Suppressor macrophage treated with lipopolysaccharide for 4 hours (primary cell): ENCODE measurements at places on chromosomes 2 and 18.
A peak's percentile ranks its signal among the peaks of the same experiment; 100 is the strongest.

GRCh38 chr2:219131327-219131726 lies 29.3 kb downstream of the NHEJ1 start:
- DNase-seq, result no peak

DNA sequence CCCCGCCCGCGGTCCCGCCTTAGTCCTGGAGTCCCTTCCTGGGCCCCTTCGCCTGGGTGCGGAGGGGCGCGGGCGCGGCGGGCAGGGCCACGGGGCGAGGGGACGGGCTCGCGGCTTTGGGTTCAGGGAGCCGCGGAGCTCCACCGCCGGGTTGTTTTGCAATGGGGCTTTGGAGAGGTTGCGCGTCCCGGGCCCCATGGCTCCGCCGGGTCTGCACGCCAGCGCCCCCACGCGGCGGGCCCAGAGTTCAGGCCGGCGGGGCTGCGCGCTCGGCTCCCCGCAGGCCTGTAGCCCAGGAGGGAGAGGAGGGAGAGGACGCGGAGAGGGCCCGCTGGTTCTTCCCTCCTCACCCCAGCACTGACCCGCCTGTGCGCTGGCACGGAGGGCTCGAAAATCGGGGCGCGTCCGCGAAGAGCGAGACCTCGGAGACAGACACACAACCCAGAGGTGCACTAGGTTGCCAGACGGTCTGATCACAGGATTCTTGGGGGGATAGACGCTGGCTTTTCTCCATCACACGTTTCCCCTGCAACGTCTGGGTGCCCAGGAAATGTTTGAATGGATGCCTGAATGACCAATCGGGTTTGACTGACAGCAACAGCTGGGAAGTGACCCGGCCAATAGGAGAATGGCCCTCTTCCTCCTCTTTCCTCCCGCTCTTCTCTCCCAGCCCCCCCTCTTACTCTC lies 4.9 kb upstream of the SIX2 start:
- peak; percentile 50 for DNase-seq

DNA sequence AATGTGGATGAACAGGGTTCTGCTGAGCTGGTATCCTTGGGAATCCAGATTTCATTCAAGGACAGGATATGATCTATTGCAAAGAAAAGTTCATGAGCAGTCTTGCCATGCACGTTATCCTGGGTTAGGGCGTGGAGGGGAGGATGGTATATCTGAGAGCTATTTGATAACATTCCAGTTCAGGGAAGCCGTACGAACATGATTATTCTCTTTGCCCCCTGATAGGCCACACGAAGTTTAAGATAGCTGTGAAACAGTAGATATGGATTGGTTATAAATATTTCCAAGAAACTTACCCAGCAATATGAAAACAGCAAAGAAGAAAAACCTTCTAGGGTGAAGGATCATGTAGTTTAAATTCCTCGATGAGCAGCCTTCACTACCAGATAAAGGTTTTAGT lies 171.9 kb downstream of the LTBP1 start:
- no peak for DNase-seq

DNA sequence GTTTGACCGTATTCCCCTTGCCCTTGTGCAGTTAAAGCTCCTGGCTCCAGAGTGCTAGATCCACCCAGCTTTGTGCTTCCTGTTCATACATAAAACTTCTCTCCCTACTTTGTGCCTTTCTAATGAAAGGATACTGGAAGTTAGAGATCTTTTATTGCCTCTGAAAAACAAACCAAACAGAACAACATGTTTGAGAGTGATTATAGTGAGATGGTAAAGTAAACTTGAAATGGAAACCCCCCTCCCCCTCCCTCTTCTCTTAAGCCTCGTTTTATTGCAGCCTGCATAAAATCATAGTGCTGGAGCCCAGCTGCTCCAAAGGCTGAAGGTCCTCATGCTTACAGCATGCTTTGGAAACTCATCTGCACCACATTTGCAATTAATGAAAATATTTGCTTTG lies 125.1 kb downstream of the TANC1 start:
- no peak for DNase-seq

GRCh38 chr18:10588975-10589374 lies 63.1 kb downstream of the NAPG start:
- DNase-seq, result no peak

DNA sequence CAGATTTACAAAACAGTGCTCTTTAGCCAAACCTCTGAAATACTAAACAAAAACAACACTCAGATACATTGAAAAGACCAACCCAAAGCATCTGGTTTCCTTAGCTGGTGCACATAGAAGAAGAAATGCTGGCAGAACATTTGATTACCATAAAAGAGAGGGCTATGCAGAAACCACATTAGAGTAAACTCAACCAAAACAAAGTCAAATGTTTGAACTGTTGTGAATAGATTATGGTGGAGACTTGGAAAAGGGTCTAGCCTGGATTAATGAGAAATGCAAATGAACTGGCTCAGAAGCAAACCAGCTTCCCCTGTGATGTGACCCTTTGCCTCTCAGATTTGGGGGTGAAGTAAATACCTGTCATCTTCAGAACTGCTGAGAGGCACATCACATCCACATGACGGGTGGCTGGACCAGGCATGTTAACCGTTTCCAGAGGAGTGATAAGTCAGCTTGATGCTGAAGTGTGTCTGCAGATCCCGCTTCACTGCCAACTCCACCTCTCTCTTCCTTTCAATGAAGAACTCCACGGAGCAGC lies 153.0 kb downstream of the NRP2 start:
- DNase-seq, result no peak

DNA sequence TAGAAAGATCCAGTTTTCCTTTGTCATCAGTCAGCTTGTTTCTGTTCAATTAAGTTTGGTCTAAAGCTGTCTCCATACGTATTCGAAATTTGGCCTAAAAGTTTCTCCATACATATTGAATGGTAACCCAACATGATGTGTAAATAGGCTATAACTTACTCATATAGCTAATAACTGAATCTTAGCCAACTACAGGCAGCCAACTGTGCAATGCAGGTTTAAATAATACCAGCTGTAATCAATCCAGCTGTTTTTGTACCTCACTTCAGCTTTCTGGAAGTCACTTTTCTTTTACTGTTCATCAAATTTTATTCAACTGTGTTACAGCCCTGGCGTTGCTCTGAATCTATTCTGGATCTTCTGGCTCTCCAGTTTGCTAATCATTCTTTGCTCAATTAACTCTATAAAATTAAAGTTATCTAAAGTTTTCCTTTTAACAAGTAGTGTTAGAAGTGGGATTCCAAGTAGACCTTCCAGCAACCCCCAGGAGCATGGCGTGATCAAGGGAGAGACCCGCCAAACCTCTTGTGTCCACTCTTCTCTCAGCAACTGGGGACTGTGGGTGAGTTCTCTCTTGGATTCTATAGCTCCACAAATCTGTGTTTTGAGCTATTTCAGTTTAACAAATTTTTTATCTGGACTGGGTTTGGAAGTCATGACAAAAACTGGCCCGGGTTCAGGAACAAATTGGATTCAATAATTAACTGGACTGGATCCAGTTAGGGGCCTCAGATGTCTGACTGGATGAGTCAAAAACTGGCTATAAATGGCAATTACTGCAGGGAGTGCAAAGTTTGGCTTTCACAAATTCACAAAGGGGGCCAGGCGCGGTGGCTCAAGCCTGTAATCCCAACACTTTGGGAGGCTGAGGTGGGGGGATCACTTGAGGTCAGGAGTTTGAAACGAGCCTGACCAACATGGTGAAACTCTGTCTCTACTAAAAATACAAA lies 329.7 kb upstream of the ST6GAL2 start:
- no peak for DNase-seq

GRCh38 chr2:10000541-10000940 lies 42.8 kb upstream of the KLF11 start:
- no peak for DNase-seq

DNA sequence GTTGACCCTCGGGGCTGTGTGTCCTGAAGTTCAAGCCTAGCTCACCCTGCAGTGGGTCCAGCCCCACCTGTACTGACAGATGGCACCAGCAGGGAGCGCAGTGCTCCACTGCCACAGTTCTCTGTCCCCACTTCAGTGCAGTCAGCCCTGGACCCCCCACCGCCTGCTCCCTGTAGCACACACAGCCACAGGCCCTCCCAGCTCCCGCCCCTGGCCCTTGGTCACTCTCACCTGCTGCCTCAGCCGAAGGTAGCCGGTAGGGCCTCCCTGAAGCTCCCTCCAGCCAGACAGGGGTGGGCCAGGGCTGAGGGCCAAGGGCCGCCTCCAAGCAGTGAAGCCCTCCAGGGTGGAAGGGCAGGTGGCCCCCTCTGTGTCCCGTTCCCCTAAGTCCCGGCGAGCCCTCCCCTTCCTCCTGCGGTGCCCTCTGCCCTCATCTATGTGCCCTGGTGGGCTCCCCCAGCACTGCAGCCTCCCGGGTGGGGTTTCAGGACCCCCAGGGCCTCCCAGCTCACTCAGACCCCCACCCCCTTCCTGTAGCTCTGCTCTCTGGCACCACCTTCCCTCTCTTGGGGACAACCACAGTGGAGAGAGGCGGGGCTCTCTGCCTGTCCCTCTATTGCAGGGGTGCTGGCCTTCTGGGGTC lies 10.8 kb upstream of the ALPP start:
- DNase-seq, result no peak

DNA sequence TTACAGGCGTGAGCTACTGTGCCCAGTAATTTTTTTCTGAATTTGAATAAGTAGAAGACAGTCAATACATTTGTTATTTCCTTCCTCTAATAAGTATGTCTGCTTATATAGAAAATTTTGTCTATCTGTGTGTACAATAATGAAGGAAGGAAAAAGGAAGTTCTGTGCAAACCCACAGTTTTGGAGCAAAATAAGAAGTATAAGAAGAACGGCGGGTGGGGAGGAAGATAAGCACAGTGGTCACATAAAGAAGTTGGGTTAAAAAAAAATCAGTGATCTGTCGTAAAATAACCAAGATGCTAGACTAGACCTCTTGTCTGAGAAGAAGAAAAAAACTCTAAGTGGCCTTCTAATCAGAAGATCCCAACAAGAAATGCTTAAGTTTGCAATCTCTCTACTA lies 20.2 kb downstream of the MGAT4A start:
- peak; percentile 25 for DNase-seq

DNA sequence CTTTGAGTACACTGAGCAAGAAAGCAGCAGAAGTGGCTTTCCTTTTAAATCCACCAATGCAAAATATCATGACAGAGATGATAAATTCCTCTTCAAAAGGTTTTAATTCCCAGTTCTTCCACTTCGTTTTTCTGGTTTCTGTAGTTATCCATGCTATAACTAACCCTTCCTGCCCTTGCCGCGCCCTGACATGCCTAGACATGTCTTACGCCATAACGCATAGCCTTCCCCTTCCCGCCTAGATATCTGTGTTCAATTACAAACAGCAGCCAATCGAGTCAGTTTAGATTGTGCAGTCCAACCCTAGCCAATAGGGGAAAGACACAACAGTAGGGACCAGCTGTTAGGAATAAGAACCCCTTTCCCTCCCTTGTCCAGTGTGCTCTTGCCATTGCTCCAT lies 16.1 kb downstream of the PRPF40A start:
- DNase-seq, result no peak
